Retina (tissue), 1 donor: ENCODE measurements at places on chromosomes 5 and 9.
A peak's percentile ranks its signal among the peaks of the same experiment; 100 is the strongest.

DNA sequence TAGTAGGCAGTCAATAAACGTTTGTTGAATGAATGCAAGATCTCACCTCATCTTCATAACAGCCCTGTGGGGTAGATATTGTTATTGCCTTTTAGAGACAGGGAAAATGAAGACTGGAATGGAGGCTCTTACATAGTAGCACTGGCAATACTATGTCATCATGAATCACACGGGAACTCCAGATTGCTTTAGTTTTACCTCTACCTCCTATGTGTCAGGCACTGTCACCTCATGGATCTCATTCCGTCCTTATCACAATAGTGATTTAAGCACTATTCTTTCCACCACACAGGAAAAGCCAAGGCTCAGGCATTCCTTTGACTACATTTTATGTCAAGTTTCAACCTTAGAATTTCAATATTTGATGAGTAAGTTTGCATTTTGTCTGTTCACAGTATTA, 2.9 kb upstream of the EPB41L4B start:
- no peak for DNase-seq

DNA sequence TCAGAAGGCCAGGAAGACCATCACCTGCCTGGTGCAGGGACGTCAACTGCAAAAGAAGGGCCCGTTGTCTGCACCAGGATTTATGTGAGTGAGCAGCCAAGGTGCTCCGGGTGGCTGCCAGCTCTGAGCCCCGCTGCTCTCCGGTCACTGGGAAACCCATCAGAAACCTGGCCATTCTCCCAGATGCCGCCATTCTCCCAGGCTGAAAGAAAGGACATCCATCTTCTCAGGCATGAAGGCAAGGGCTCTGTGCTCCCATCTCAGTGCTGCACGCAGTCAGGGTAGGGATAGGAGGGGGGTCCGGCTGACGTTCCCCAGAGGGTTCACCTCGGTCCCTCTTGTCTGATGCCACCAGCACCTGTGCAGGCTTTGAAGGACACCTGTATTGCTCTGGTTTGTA, 158.4 kb downstream of the ERCC6L2 start:
- DNase-seq: no peak

- DNase-seq: no peak
Measured at GRCh38 chr9:93120846-93121315, 13.2 kb downstream of the NINJ1 start.

- no peak for DNase-seq
Measured at GRCh38 chr5:142219146-142219545, 105.7 kb downstream of the SPRY4 start.

GRCh38 chr5:78129597-78129996, 164.9 kb downstream of the AP3B1 start:
- DNase-seq: peak; percentile 15
